ENCODE measurements at places on chromosomes 7 and 10. TPM values are rescaled to one million over a fixed set of nuclear protein-coding genes. Genes with fewer than 3 reads are reported as not detected.

The ZNF485 gene
- 2.8 TPM for total RNA-seq

The UPK3B gene
- not detected for total RNA-seq

The RPP38 gene
- total RNA-seq, result 6.6 TPM

The ASIC3 gene
- total RNA-seq, result 0.12 TPM

The PTPRN2 gene
- 5.5 TPM for total RNA-seq

The ACBD7 gene
- 10.2 TPM for total RNA-seq

DNA sequence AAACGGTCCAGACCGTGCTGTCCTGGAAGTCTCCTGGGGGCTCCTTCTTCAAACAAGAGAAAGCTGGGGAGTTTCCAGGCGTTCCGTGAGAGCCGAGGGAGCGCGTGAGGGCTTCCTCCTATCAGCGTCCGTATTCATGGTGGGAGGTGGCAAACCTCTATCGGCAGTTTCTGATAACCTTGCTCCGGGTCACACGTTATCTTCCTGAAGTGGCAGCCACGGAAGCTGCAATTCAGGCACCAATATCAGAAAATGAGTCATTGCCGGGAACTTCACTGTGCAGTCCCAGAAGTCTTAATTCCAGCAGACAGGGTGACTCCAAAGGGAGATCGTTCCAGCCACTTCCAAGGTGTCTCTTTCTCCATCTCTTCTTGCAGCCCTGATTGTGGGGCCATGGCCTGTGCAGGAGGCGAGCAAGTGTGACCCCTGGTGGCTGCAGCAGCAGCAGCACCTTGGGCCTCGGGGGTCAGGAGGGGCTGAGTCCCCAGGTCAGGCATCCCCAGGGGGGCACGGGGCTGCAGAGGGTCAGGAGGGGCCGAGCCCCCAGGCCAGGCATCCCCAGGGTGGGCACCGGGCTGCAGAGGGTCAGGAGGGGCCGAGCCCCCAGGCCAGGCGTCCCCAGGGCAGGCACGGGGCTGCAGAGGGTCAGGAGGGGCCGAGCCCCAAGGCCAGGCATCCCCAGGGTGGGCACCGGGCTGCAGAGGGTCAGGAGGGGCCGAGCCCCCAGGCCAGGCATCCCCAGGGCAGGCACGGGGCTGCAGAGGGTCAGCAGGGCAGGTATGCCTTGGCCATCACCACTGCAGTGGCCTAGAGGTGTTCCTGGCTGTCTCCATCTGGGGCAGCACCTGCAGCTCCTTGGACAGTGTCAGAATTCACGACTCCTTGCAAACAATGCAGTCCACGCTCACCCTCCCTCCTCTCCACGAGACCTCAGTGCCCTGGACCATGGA is 538.7 kb downstream of the DNAJB6 start:
- DNase-seq, result peak; percentile 38

- no peak for DNase-seq
Measured at GRCh38 chr10:32376771-32377170, 29.8 kb upstream of the EPC1 start.

GRCh38 chr10:6490614-6491013 is 89.5 kb downstream of the PRKCQ start:
- no peak for DNase-seq

DNA sequence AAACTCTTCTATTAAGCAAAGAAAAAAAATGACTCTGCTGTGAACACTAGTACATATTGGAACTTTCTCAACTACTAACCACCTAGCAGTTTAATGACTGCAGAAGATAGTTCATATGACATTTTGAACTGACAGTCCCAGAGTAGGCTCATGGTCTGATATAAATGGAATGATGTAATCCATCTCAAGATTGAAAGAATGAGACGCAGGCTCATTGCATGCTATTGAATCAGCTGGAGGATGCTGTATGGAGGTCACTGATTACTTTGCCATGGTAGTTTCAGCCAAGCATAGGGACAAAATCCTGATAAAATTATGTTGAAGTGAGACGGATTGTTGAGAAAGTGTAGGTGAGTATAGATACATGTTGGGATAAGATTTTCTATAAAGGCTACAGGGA is 217.6 kb upstream of the SEMA3E start:
- DNase-seq, result no peak

DNA sequence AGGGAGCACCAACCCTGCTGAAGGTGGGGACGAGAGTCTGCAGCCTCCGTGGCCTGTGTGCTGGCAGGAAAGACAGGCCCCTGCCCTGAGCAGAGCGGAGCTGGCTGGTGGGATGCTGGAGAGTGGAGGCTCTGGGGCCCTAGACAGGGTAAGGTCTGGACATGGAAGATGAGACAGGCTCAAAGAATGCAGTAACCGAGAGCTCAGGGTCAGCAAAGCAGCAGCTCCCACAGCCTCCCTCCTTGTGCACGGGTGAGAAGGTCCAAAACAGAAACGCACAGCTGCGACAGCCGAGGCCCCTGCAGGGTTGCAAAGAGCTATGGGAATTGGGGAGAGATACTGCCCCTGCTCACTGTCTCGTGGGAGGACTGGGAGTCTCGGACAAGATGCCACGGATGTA is 80.5 kb downstream of the TNS3 start:
- peak; percentile 63 for DNase-seq

DNA sequence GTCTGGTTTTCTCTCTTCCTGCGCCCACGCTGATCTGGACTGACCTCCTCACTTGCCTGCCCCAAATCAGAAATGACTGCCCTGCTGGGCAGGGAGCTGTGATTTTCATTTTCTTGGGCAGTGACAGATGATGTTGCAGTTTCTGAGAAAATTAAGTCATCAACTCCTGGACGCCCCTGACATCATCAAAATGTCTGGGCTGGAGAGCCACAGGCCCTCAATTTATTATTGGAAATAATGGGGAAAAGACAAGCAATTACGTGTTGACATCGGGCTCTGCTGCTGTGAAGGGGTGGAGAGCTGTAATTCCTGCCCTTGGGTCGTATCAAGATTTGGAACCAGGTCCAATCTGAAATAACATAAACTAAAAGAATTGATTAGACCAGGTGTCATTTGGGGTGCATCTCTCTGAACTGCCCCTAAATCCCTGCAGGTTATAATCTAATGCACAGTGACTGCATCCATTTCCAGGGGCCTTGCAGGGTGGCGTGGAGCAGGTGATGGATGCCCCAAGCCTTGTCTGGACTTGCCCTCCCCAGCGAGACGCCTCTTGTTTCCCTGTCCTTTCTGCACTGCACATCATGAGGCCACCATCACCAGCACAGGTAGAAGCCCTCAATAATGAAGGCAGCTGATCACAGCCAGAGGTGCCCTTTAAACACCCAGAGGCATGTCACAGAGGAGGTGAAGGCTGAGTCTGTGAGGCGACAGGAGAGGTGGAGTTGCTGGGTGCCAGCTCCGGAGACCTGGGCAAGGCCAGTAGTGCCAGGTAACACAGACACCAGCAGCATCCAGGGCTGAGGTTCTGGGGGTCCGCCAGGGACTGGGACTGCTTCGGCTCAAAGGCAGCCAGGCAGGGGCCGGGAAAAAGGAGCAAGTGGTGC is 98.7 kb downstream of the HTR5A start:
- no peak for DNase-seq

GRCh38 chr10:92627845-92628480 is 35.0 kb downstream of the KIF11 start:
- no peak for DNase-seq

- peak; percentile 97 for DNase-seq
Measured at GRCh38 chr7:47371733-47372368, 210.1 kb downstream of the TNS3 start.

DNA sequence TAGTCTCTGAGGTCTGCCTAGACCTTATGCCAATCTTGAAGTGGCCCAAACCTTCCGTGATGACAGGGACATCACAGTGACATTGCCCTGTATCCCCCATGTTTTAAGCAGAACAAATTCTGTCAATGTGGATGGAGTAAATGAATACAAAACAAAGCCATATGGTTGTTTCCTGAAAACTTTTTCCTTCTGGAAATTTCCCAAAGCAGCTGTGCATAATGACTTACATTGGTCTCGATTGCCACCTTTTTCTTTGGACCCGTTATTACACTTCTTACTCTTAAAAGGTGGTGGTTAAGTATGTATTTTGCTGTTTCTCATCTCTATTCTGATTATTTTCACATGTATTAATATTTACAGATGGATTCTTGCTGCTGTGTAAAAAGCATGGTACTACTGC is 411.2 kb upstream of the KLF6 start:
- no peak for DNase-seq

DNA sequence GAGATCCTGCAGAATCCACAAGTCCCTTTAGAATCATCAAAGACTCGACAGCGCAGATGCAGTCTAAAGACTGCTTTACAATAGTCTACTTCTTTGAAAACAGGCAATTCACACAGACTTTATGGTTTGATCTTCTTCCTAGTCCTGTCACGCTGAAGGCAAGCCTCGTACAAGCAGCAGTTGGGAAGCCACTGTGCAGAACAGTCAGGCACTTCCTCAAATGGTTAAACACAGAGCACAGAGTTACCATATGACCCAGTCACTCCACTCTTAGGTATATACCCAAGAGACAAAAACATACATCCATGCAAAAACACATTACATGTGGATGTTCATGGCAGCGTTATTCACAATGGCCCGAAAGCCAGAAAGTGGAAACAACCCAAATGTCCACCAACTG is 41.4 kb downstream of the LRRC20 start:
- DNase-seq, result no peak

- no peak for DNase-seq
Measured at GRCh38 chr7:71706597-71706975, 574.6 kb downstream of the GALNT17 start.

DNA sequence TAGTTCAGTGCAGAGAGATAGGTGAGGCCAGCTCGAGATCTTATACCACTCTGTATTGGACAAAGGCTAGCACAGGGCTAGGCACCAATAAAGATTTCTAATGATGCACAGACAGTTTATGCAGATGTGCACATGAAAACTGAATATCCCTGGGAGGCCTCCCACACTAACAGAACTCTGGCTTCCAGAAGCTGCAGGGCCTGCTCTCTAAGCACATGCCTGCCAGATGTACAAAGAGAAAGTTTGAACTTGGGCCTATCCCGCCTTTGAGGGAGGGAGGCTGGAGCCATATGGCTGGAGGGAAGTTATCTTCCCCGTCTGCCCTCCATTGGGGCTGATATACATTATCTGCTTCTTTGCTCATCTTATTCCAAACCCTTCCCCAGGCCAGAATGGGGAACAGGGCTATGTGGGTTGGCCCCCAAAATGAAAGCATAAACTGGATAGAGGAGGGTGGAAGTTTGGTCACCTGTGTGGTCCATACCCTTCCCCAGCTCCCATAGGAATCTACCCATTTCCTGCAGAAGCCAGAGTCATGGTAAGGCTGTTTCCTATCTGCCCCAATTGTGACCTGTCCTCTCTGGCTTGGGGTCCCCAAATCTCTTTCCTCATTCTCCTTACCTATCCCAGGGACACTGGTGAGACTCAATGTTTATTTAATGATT is 3.8 kb downstream of the KAZALD1 start:
- no peak for DNase-seq

DNA sequence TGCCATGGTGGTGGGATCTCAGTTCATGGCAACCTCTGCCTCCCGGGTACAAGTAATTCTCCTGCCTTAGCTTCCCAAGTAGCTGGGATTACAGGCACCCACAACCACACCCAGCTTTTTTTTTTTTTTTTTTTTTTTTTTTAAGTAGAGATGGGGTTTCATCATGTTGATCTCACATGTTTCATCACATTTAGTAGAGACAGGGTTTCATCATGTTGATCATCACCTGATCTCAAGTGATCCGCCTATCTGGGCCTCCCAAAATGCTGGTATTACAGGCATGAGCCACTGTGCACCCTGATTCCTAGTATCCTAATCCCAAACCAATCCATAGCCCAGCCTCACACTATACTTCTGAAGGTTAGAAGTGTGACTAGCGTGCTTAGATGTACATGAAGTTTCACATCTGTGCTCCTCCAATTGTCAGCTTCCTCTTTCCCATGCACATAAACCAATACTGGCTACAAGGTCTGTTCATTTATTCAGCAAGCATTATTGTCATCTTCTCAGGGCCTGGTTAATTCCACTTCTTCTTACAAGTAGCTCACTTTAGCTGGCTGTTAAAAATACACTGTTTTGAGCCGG is 6.8 kb upstream of the NAT16 start:
- DNase-seq, result no peak

- no peak for DNase-seq
Measured at GRCh38 chr7:66007232-66007631, 25.2 kb upstream of the GUSB start.

- DNase-seq, result no peak
Measured at GRCh38 chr7:103727982-103728610, 261.4 kb downstream of the RELN start.

DNA sequence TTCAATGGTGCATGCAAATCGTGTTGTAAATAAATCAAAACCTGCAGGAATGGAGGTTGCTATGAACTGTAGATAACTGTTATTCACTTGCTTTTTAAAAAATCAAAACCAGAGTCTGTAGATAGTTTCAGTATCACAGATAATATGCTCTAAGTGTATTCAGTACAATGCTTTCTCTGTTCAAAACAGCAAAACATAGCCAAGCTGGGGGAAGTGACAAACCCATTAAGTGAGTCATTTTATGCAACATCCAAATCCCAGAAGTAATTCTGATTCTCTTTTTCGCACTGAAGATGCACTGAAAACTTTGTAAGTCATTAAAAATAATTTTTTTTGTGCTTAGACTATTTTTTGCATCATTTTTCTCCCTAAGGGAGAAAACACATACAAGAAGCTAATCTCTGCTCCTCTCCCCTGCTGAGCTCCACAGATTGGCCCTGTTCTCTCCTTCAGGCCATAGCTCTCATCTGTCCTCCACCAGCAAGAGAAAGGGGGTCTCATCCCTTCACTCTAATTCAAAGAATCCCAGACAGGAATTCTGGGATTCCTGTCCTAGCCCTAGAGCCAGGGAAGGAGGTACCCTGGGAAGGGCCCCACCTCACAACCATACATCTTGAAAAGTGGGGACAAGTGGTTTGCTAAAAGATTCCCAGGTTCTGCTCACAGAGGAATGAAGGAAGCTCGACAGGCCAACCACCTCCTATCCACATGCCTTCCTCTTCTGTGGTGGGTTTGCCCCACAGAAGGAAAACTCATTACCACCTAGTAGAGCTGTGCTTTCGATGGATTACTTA is 4.9 kb downstream of the PRTFDC1 start:
- DNase-seq, result peak; percentile 19

- DNase-seq, result no peak
Measured at GRCh38 chr7:128007303-128007680, 23.9 kb downstream of the LRRC4 start.

GRCh38 chr7:155524018-155524556 is 22.3 kb downstream of the CNPY1 start:
- DNase-seq, result no peak

GRCh38 chr7:139695588-139695987 is 82.2 kb downstream of the HIPK2 start:
- no peak for DNase-seq

DNA sequence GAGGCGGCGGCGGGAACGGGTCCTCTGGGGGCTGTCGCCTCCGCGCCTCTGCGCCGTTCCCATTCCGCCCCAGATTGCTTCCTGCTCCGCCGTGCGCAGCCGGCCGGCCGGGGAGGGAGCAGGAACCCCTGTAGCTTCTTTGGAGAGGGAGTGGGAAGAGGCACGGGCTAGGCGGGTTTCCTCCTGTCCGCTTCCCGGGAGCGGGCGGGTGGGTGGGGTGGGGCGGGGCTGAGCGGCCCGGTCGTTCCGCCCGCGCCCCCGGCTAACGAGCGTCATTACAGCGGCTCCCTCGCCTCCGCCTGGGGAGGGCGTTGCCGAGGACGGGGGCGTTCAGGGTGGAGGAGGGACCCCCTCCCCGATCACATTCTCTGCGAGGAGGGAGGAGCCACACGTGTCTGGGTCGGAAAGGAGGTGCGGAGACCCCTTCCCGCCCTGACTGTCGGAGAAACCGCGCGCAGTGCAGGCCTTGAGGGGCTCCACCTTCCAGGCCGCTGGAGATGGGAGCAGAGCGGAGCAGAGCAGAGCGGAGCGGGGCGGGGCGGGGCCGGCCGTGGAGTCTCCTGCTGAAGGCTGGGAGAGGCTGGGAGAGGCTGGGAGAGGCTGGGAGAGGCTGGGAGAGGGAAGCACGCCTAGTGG is 39.7 kb downstream of the AGAP3 start:
- DNase-seq, result no peak

All from Daoy (cell line).